Astrocyte of the hippocampus (primary cell): ENCODE measurements at places on chromosomes 13 and 19.

DNA sequence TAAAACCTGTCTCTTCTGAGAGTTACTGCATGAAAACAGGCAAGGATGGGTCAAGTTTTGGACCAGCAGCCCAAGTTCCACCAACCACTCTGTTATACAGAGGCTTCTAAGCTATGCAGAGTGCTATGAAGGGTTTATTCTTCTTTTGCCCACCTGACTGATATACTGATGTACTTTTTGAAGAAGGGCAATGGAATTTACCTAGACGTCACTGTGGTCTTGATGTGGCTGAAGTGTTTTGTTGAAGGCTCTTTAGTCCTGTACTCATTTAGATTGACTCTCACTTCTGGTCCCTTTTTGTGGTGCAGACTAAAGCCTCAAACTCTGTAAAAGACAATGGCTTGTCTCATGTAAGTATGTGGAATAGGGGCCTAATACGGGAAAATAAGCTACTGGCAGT, 92.0 kb downstream of the DGKH start:
- no peak for DNase-seq

- no peak for DNase-seq
Observed at GRCh38 chr13:86933676-86934075, 737.5 kb upstream of the SLITRK5 start.

- DNase-seq: no peak
Observed at GRCh38 chr13:71214821-71215220, 652.2 kb downstream of the DACH1 start.

- DNase-seq: no peak
Observed at GRCh38 chr19:56577719-56578602, 10.7 kb downstream of the ZNF470 start.

- peak; percentile 16 for DNase-seq
Observed at GRCh38 chr19:7360393-7360984, 11.8 kb downstream of the ARHGEF18 start.

DNA sequence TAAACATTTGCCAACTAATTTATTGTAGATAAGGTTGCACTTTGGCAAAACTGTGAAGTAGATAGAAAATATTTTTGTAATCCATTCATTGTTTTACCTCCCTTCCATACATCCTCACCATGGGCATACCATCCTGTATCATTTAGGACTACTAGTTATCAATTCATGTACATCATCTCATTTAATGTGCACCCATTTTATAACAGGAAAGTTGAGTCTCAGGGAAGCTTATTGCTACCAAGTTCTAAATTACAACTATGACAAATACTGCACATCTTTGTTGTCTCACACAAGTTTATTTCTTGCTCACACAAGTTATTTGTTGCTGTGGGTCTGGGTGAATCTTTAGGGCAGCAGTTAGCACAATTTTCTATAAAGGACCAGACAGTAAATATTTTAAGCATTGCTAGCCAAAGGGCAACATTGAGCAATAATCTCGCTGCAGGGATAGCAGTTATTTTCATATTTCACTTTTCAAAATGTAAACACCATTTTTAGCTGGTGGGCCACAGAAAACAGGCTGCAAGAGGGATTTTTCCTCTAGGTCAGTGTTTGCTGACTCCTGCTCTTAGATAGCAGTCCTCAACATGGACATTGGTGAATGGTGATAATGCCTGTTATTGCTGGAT, 276.5 kb downstream of the GPC6 start:
- DNase-seq: no peak

DNA sequence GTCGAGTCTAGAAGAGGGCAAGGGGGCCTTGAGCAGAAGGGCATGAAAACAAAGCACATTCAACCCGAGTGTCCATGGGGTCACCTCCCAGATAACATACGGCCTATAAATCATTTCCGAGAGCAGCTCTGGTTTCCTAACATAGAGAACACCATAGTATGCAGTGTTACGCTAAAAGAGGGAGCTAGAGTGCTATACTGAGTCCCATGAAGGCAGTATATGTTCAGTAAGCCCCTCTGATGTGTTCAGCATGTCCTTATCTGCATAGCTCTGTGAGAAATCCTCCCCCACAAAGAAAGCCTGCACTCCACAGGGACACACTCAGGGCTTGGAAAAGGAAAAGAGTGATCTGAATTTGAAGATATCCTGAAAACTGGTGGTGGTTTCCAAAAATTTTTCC, 175.4 kb downstream of the FLT1 start:
- DNase-seq: no peak

- DNase-seq: peak; percentile 18
Observed at GRCh38 chr13:33940898-33941297, 122.9 kb downstream of the RFC3 start.

- no peak for DNase-seq
Observed at GRCh38 chr19:8046569-8047165, 5.9 kb upstream of the CCL25 start.

- no peak for DNase-seq
Observed at GRCh38 chr19:14580623-14581237, 2.2 kb upstream of the CLEC17A start.

DNA sequence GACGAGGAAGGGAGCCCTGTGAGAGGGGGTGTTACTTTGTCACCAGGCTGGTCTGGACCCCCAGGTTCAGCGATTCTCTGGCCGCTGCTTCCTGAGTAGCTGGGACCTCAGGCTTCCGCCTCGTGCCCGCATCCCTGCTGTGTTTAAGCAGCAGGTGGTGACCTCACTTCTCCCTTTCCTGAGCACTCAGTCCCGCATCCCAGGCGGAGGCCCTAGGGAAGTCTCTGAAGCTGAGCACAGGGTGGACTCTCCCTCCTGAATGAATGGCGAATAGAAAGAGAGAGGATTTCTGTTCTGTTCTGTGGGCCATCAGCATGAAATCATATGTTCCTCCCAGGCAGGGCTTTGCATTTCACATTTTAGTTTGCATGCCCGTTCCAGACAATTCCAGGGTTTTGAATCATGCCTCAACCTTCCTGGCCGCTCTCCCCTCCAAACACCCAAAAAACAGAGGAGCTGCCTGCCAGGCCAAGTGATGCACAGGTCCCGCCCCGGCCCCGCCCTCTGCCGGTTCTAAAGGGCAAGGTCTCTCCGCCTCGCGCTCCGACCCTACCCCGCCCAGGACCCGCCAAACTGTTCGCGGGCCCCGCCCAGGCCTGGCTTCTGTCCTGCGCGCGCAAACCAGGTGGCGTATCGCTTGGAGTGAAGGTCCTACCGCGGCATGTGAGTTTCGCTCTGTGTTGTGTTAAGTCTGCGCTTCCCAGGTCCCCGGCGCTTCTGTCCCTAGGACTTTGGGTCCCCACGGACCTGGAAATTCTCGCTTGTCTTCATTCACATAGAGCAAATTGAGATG, 35.1 kb upstream of the ZNF808 start:
- DNase-seq: no peak

- peak; percentile 42 for DNase-seq
Observed at GRCh38 chr19:48874303-48875135, 2.3 kb downstream of the PPP1R15A start.

DNA sequence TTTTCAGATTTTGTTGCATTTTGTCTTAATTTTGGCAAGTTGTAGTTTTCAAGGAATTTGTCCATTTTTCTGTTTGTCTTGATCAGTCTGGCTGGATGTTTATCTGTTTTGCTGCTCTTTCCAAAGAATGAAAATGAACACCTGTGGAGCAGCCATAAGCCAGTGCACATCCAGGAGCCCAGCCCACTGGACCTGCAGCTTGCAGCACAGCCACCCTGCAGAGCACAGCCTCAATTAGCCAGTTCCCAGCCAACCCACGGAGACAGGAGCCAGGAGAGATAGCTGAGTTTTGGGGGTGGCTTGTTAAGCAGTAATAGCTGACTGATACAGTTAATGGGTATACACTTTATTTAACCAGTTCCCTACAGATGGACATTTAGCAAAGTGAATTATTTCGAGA, 38.0 kb upstream of the URI1 start:
- DNase-seq: no peak

- no peak for DNase-seq
Observed at GRCh38 chr19:46928951-46929350, 68.2 kb downstream of the ARHGAP35 start.

- DNase-seq: no peak
Observed at GRCh38 chr13:112119192-112120030, 52.5 kb downstream of the SOX1 start.

DNA sequence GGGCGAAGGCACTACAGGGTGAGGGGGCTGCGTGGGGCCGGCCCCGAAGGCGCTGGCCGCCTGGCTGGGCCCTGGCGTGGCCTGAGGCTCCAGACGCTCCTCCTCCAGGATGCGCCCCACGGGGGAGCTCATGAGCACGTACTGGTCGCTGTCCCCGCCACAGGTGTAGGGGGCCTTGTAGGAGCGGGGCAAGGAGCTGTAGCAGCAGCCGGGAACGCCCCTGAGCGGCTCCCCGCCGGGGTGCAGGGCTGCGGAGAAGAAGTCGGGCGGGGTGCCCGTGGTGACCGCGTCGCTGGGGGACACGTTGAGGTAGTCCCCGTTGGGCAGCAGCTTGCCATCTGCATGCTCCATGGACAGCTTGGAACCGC, 3.0 kb downstream of the IRS2 start:
- peak; percentile 45 for DNase-seq

- peak; percentile 96 for DNase-seq
Observed at GRCh38 chr19:41298348-41298964, 11.5 kb upstream of the CCDC97 start.

GRCh38 chr13:37097076-37097475, 8.4 kb downstream of the CSNK1A1L start:
- peak; percentile 37 for DNase-seq

DNA sequence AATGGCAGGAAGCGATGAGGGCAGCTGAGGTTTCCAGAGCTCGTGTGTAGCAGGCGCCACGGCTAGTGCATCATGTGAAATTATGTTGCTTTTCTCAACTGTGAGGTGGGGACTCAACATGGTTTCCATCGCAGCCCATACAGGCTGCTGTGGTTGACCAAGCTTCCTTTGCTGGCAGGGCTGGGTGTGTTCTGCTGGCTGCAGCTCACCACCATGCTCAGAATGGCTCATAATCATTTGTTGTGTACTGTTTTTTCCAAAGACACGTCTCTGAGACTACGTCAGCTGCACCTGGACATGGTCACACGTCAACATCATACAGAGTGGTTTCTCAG, 16.1 kb upstream of the RASA3 start:
- DNase-seq: no peak

- DNase-seq: peak; percentile 86
Observed at GRCh38 chr19:7989071-7989575, 16.3 kb downstream of the ELAVL1 start.

- peak; percentile 39 for DNase-seq
Observed at GRCh38 chr13:70107498-70108281, at the start of gene ATXN8OS. TSS of gene ATXN8OS (plus strand) at chr13:70107826.

DNA sequence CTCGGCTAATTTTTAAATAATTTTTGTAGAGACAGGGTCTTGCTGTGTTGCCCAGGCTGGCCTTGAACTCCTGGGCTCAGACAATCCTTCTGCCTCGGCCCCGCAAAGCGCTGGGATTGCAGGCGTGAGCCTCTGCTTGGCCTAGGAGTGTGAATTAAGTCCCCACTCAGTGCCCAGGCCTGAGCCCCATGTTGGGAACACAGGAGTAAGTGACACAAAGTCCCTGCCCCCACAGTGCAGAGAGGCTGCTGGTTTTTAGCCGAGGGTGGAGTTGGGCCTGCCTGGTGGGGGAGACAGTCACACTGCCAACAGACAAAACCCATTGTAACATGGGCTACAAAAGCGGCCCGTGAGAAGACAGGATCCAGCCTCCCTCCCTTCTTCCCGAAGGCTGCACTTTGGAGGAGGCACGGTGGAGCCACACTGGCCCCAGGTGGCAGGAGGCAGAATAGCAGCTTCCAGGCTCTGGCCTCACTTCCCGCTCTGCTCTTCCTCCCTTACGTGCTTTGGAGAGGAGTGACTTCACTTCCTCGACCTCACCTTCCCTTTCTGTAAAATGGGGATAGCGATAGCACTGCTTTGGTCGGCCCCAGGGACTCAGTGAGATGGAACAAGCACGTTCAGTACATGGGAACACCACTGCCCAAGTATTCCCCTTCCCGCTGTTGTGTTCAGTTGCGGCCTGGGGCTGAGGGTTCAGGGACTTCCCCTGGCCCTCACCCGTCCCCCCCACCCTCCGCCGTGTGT, 15.2 kb upstream of the EHD2 start:
- DNase-seq: peak; percentile 91
